ENCODE measurements at places on chromosomes 1 and 21. TPM values are rescaled to one million over a fixed set of nuclear protein-coding genes. Genes with fewer than 3 reads are reported as not detected.

DNA sequence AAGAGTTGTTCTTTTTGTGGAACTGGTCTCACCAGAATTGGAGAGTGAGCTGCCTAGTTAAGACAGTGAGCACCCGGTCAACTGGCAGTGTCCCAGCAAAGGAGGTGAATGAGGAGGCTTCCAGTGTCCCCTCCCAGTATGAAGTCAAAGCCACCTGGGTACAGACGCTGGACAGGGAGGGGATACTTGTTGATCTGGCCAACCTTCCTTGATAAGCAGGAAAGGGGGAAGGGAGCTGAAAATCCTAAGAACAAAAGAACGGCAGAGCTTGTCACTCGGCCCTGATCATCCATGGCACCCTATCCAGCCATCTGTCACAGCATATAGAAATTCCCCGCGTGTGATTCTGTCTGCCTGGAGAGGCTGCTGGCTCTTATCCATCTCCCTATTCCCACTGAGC is 91.5 kb downstream of the SSBP3 start:
- no peaks in the 10 kb centered on the region for H3K36me3 ChIP-seq
- H3K27me3 ChIP-seq = no peaks in the 10 kb centered on the region
- H3K4me1 ChIP-seq = peaks cover 56% of the 10 kb centered on the region
- no peak overlapping the region for H3K4me3 ChIP-seq
- DNase-seq = no peak

- H3K4me1 ChIP-seq = no peaks in the 10 kb centered on the region
- no peaks in the 10 kb centered on the region for H3K27me3 ChIP-seq
- H3K4me3 ChIP-seq = no peak overlapping the region
- H3K27ac ChIP-seq = no peak overlapping the region
- no peaks in the 10 kb centered on the region for H3K36me3 ChIP-seq
These were observed 220.0 kb upstream of the GREM2 start for GRCh38 chr1:240831922-240832321.

DNA sequence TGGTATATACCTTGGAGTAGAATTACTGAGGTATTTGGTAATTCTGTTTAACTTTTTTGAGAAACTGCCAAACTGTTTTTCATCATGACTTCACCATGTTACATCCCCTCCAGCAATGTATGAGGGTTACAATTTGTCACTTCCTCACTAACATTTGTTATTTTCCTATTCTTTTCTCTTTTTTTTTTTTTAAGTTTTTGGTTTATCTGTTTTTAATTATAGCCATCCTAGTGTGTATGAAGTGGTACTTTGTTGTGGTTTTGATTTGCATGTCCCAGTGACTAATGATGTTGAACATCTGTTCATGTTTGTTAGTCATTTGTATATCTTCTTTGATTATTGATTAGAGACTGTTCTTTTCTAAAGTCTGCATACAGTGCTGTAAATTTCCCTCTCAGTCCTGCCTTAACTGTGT is 147.3 kb downstream of the HS2ST1 start:
- H3K4me3 ChIP-seq = no peak overlapping the region
- H3K36me3 ChIP-seq = no peaks in the 10 kb centered on the region
- H3K4me1 ChIP-seq = no peaks in the 10 kb centered on the region
- DNase-seq = no peak

- DNase-seq = no peak
- no peaks in the 10 kb centered on the region for H3K36me3 ChIP-seq
- H3K4me3 ChIP-seq = no peak overlapping the region
These were observed 132.7 kb upstream of the SGIP1 start for GRCh38 chr1:66401244-66401643.

The RUNX3 gene
- 3.7 TPM for polyA plus RNA-seq

GRCh38 chr1:151619489-151620093 is 7.7 kb downstream of the SNX27 start:
- H3K4me1 ChIP-seq = peaks cover 70% of the 10 kb centered on the region
- peak overlapping the region; percentile 99 for H3K27ac ChIP-seq
- H3K27me3 ChIP-seq = no peaks in the 10 kb centered on the region
- no peak for DNase-seq
- no peak overlapping the region for H3K4me3 ChIP-seq

The GIPC2 gene
- 13.5 TPM for polyA plus RNA-seq

The APCS gene
- not detected for polyA plus RNA-seq

DNA sequence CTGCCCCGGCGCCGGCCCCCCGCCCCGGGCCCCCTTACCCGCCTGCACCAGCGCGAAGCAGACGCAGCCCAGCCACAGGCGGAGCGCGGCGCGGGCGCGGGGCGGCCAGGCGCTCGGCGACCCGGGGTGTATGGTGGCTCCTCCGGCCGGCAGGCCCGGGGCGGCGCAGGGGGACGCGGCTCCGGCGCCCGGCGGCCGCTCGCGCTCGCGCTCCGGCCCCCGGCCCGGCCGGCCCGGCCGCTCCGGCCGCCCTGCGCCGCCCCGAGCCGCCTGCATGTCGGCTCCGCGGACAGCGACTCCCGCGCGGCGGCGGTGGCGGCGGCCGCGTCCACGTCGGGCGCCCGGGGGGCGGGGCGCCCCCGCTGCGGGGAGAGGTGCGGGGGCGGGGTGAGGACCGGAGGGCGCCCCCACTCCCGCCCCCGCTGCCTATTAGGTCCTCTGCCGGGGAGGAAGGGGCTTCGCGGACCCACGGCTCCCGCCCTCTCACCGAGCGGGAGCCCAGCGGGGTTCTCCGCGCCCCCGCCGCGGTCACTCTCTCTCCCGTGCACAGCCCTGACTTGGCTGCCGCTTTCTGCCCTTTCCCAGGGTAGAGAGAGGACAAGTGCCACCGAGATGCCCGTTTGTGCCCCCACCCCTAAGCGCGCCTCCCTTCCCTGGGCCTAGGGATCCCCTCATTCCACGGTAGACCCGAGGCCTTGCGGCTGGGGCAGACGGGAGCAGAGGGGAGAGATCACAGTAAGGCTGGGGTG is at the start of gene FNDC5:
FNDC5 (minus strand) TSS at position 298 of the 749 bp plus-strand sequence.
- no peaks in the 10 kb centered on the region for H3K27me3 ChIP-seq
- DNase-seq = no peak
- H3K4me3 ChIP-seq = peak within 1 kb of the TSS; percentile 54
- no peak within 1 kb of the TSS for H3K27ac ChIP-seq
- no peaks in the 10 kb centered on the region for H3K36me3 ChIP-seq
- H3K4me1 ChIP-seq = peaks cover 16% of the 10 kb centered on the region

DNA sequence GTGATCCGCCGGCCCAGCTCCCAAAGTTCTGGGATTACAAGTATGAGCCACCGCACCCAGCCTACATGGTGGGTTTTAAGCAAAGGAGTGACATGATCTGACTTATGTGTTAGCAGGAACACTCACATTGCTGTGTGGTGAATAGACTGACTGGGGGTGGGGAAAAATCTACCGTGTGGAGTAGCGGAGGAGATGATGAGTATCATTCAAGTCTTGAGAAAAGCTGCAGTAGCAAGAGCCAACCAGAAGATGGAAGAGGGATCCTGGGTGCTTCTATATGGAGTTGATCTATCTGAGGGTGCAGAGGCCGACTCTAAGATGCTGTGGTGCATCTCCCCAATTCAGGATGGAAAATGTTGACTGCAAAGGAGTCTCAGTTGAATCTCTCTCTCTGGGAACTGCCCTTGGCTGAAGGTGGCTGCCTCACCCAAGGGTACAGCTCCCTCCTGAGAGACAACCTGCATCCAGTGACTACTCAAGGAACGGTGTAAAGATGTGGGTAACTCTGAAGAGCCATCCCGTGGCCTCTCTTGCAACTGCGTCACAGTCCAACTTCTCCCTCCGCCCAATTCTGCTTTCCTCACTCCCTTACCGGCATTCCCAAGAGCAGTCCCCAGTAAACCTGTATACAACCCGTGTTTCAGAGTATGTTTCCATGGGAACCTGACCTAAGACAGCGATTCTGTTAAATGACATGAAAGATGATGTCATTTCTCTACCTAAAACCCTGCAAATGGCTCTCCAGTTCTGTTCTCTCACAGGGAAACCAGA is 7.4 kb upstream of the B3GALNT2 start:
- DNase-seq = no peak
- H3K36me3 ChIP-seq = no peaks in the 10 kb centered on the region
- H3K27me3 ChIP-seq = no peaks in the 10 kb centered on the region
- no peak overlapping the region for H3K27ac ChIP-seq

- H3K4me3 ChIP-seq = peak overlapping the region; percentile 29
- no peaks in the 10 kb centered on the region for H3K36me3 ChIP-seq
- no peak overlapping the region for H3K27ac ChIP-seq
- H3K27me3 ChIP-seq = peaks cover 45% of the 10 kb centered on the region
These were observed 6.3 kb downstream of the HPCA start for GRCh38 chr1:32892368-32893197.

The LYPD8 gene
- 111 TPM for polyA plus RNA-seq
